ENCODE measurements at places on chromosomes 7 and 10.

GRCh38 chr10:97762816-97763215, 9.0 kb downstream of the SFRP5 start:
- no peak for DNase-seq

- no peak for DNase-seq
These were observed 563.6 kb upstream of the SEMA3D start for GRCh38 chr7:85750454-85750949.

- DNase-seq = no peak
These were observed 22.1 kb downstream of the KLLN start for GRCh38 chr10:87841186-87841585.

- no peak for DNase-seq
These were observed 136.9 kb upstream of the GPR26 start for GRCh38 chr10:123529146-123529760.

DNA sequence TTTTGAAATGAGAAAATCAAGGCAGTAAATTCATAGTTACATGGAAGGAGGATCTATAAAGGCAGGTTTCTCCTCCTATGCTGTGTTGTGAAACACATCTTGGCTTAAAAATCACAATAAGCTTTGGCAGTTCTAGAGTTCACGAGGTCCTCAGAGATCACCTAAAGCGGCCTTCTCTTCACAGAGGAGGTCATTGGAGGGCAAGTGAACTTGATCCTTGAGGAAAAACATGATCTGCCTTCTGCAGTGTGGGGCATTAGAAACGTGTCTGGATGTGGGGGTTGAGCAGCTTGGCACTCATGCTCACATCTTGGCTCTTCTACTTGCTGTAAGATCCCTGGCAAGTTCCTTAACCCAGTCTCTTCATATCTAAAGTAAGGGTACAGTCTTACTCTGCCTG, 96.1 kb upstream of the BMPER start:
- no peak for DNase-seq

GRCh38 chr7:121510302-121510701, 114.2 kb upstream of the FAM3C start:
- peak; percentile 5 for DNase-seq

DNA sequence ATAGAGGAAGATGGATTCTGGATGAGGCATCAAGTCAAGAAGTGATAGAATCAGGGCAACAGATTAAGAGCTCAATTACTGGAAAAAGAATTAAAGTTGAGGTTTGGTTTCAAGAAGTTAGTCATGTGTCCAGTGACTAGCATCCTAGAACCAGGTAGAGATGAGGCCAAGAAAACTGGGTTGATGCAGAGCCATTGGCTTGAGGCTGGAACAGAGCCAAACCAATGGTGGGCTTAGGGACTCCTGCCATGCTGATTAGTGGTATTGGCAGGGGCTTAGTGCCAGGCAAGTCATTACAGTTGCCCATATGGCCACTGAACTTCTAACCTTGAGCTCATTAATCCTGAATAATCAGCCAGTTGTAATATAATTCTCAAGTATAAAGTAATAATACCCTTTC, 18.5 kb downstream of the ZNF277 start:
- DNase-seq = no peak

DNA sequence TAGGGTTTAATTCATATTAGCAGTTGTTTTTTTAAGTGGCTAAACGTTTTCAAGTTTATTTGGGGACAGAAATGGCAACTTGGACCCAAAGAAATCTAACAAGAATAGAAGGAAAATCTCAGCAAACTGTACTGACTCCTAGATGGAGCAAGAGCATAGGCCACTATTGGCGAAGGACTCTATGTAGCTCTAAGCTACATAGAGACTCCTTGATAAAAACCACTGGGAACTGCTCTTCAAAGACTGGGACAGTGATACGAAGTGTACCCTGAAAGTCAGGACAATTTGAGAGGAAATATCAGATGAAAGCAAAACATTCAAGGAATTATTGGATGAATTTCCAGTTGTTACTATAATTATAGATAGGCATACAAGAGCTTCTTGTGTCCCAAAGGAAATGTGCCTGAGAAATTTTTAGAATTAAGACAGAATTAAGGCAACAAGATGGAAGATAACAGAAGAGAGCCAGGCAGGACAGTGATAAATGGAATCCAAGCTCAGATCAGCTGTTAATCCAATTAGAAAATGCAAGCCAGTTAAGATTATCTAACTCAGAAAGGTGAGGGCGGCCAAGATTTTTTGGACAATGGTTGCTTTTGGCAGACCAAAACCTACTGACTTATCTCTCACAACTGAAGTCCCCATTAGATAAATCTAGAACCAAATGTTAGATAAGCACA, 103.7 kb upstream of the IFRD1 start:
- no peak for DNase-seq

GRCh38 chr7:30752979-30753378, 1.0 kb downstream of the INMT start:
- no peak for DNase-seq

GRCh38 chr7:5596046-5596895, 172.6 kb upstream of the TNRC18 start:
- DNase-seq = peak; percentile 78

GRCh38 chr7:1987084-1987535, 245.6 kb downstream of the MAD1L1 start:
- no peak for DNase-seq

DNA sequence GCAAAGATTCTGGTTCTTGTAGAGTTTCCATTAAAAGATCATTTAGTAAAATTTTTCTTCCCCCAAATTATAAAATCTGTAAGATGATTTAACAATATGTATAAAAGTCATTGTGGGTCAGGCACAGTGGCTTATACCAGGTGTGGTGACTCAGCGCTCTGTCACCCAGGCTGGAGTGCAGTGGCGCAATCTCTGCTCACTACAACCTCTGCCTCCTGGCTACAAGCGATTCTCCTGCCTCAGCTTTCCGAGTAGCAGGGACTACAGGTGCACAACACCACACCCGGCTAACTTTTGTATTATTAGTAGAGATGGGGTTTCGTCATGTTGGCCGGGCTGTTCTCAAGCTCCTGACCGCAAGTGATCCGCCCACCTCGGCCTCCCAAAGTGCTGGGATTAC, 68.0 kb downstream of the SEPTIN14 start:
- no peak for DNase-seq

GRCh38 chr7:157490465-157490912, 153.7 kb downstream of the DNAJB6 start:
- DNase-seq = peak; percentile 53

DNA sequence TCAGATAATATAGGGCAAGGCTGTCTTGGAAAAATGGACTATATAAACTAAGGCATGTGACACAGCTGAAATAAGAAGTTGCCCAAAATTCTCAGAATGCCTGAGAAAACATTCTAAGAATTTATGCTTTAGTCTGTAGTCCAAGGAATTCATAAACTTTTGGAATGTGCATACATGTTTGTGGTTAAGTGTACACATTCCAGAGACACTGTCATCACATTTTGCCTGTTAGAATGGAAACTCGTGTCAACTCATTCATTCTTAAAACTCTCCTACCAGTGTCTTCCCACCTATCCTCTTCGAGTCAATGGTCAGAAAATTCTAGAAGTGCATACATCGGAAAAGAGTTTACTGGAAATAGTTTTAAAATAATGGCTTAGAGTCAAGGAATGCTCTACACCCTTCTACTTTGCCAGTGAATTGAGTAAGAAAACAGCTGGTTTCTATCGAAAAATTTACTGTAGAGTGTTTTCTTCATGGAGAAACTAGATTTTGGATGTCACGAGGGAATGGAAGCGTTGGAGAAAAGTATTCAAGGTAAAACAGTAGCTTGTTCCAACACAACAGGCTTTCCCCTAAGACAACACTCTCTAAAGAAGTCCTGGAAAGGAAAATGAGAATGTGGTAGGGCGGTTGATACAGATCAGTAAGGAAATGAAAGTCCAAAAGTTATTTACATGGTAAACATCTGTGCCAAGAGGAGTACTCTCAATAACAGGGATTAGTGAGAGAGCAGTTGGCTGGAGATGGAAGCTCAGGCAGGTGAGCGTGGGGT, 1177.6 kb upstream of the C7orf33 start:
- no peak for DNase-seq

GRCh38 chr7:110760341-110760740, 330.6 kb upstream of the LRRN3 start:
- DNase-seq = no peak

DNA sequence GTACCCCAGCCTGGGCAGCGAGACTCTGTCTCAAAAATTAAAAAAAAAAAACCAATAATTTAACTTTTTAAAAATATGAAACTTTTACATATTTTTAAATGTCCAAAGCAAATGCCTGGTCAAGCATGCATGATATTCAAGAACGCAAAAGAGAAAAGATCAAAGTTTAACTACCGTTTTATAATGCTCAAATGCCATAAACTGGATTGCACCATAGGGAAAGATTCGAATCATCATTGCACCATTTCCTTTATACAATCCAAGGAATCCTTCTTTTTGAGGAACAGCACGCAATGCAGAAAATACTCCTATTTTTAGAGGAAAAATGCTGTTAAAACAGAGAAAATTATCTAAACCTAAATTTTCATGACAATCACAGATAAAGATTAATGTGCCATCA, 20.9 kb downstream of the SLC25A16 start:
- no peak for DNase-seq

GRCh38 chr7:12524794-12525386, 45.6 kb upstream of the SCIN start:
- DNase-seq = no peak

DNA sequence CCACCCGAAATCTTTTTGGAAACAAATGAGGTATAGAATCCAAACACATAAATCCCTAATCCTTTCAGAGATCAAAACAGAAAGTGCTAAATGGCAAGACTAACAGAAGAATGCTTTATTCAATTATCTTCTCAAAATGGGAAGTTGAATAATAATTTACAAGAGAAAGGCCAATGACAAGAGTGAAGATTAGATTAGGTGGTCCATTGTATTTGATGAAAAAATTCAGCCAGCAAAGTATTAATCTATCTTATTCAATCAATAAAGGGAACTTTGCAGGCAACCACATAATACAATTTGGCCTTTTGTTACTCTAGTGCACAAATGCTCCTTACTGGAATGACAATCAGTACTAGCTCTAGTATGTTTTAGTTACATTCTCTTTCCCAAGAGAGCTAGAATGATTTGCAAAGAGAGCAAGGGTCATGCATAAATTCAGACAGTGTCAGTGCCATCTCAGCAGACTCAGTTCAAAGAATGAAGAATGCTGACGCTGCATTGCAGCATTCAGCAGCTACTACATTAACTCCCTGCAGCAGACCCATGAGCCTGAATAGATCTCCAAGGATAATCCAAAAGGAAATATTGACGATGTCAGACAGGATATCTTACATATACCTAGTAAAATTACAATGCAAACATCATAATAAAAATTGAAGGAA, 131.8 kb downstream of the ANK3 start:
- no peak for DNase-seq

GRCh38 chr10:17470246-17470645, 15.9 kb upstream of the ST8SIA6 start:
- DNase-seq = no peak

GRCh38 chr7:124059375-124059774, 26.5 kb upstream of the TMEM229A start:
- no peak for DNase-seq

- no peak for DNase-seq
These were observed 42.6 kb upstream of the AMPH start for GRCh38 chr7:38673795-38674194.

GRCh38 chr10:86203162-86203905, 163.3 kb downstream of the GRID1 start:
- DNase-seq = no peak

DNA sequence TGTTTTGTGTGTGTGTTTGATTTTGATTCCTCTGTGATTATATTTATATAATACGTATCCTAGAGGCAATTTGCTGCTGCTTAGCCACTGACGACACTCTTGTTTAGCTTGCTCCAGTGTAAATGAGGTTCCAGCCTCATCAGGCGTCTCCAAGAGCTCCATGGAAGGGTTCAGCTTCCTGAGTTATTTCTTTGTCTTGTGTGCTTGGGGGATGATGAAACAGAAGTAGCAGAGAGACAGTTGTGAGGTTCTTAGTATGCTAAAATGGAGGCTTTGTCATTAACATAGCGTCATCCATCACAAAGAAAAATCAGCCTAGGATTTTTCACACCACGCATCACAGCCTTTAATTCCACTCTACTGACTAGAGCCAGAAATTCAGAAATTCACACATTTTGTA, 85.1 kb downstream of the KLF6 start:
- DNase-seq = no peak

GRCh38 chr7:34709771-34710170, 51.8 kb downstream of the NPSR1 start:
- DNase-seq = no peak

- no peak for DNase-seq
These were observed 50.1 kb downstream of the COL1A2 start for GRCh38 chr7:94444813-94445212.

DNA sequence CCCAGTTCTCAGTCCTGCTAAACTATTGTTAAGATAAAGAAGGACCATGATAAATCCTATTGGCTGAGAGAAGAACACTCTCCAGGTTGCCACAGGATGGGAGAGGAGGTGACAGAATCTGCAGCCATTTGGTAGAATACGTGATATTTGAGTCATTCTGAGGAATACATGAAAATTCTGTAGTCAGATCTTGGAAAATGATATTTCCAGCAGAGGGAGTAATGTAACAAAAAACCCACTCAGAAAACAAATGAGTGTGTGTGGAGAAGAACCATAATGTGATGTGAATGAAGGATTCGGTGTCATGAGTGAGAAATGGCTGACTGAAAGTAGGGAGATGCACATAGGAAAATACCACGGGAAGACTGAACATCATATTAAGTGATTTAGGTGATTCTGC, 128.5 kb upstream of the PFKP start:
- no peak for DNase-seq

Measured in activated naive CD4-positive, alpha-beta T cell treated with Interleukin-2 at 50 U/mL for 16 hours (primary cell).